ENCODE measurements at places on chromosomes 2 and 18.

DNA sequence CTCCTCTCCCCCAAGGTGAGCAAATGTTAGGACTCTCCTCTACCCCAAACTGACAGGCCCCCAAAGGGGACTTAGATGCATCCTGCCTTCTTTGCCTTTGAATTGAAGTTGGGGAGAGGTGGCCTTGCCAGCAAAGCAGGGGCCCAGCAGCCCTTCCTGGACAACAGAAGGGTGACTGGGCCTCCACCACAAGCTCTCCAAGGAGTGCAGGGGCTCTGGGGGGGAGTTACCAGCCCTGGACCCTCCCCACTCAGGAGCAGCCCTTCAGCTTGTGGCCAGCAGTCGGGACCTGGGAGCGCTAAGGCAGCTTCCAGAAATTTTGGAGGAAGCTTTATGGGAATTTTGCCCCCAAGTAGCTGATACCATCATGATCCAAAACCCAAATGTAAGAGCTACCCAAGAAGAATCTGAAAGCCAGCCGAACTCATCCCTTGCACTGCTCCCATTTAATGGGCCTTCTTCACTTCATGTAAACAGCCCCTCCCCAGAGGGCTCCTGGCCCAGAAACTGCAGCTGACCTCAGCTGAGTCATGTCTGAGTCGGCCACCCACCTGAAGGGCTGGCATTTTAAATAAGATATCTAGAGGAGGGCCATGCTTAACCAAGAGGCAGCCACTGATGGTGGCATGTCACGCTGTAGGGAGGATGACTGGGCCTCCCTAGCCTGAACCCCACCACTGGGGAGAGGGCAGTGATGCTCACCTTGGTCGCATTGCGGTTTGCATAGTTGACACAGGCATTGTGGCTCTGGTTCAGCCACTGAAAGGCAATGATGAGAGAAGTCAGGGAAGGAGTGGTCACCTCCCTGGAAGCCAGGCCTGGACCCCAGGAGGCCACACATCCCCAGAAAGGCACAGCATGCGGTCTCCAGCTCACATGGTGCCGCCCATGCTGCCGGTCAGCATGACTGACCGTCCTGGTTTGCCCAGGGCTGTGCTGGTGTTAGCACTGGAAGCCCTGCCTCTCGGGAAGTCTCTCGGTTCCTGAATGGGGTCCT is 71.5 kb downstream of the SFXN5 start:
- no peak for DNase-seq

- DNase-seq = no peak
Observed at GRCh38 chr2:118806797-118807667, 40.4 kb downstream of the EN1 start.

- DNase-seq = no peak
Observed at GRCh38 chr18:45900623-45901022, 66.5 kb downstream of the EPG5 start.

DNA sequence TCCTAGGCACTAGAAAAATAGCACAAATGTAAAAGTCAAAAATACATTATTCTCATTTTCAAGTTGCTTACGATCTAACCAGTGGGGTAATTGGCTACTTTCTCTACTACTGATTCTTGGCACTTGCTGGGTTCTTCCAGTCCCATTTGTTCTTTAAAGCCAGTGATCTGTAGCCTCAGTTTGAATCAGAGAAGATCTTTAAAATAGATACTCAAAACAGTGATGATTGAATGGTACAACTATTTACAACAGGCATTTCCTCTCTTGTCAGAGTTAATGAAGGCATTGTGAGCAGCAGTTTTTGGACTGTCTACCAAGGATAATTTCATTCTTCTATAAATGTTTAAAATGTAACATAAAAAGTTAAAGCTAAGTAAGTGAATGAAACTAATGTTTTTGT is 128.3 kb upstream of the FSIP2 start:
- DNase-seq = no peak

DNA sequence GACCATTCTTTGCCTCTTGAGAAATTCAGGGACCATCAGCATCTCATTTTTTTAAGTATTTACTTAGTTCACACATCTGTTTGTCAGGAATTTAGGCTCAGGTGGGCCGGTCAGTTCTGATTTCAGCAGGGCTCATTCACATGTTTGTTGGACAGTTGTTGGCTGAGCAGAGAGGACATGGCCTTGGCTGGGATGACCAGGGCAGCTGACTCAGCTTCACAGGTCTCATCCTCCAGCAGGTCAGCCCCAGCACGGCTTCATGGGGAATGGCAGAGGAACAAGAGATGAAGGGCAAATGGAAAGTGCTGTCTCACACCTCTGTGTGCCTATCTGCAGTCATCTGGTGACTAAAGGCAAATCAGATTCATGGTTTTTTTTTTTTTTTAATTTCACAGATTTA is 136.1 kb upstream of the TMEM200C start:
- no peak for DNase-seq

GRCh38 chr2:220701115-220701514 is 871.0 kb downstream of the EPHA4 start:
- no peak for DNase-seq

Measured in CD4-positive, alpha-beta T cell treated with Interferon gamma for 1 hour (primary cell).